ENCODE measurements at places on chromosomes 4 and X. TPM values are rescaled to one million over a fixed set of nuclear protein-coding genes. Genes with fewer than 3 reads are reported as not detected.

The ODAPH gene
- not detected for polyA plus RNA-seq

The SRPK3 gene
- polyA plus RNA-seq = 0.25 TPM

The FABP2 gene
- polyA plus RNA-seq = not detected

The SCLT1 gene
- 4.6 TPM for polyA plus RNA-seq

The VEGFD gene
- polyA plus RNA-seq = 2.5 TPM

The NELFA gene
- polyA plus RNA-seq = 30.8 TPM

The PLP1 gene
- 5.1 TPM for polyA plus RNA-seq

The USP53 gene
- 14.7 TPM for polyA plus RNA-seq

The ANXA3 gene
- polyA plus RNA-seq = 10.2 TPM

The ANOS1 gene
- 0.51 TPM for polyA plus RNA-seq

The MAGEA2 gene
- not detected for polyA plus RNA-seq

The EXOC1L gene
- not detected for polyA plus RNA-seq

The LNX1 gene
- polyA plus RNA-seq = 1.0 TPM

The AMER1 gene
- polyA plus RNA-seq = 5.5 TPM

The RPS6KA6 gene
- polyA plus RNA-seq = 1.5 TPM

The LIMCH1 gene
- 9.7 TPM for polyA plus RNA-seq

The FGG gene
- polyA plus RNA-seq = 3.2 TPM

The HTN1 gene
- polyA plus RNA-seq = not detected

The TNIP3 gene
- polyA plus RNA-seq = 0.05 TPM

The NKX1-1 gene
- not detected for polyA plus RNA-seq

The APELA gene
- not detected for polyA plus RNA-seq

The CYSLTR1 gene
- polyA plus RNA-seq = 0.25 TPM

The SHISA3 gene
- polyA plus RNA-seq = 0.21 TPM

The IQSEC2 gene
- 8.7 TPM for polyA plus RNA-seq

Data from ovary (tissue), 10 donors.